Activated gamma-delta T cell (primary cell): ENCODE measurements at places on chromosomes 7 and 10.

GRCh38 chr10:77698267-77698931 is 60.8 kb upstream of the KCNMA1 start:
- DNase-seq: no peak

DNA sequence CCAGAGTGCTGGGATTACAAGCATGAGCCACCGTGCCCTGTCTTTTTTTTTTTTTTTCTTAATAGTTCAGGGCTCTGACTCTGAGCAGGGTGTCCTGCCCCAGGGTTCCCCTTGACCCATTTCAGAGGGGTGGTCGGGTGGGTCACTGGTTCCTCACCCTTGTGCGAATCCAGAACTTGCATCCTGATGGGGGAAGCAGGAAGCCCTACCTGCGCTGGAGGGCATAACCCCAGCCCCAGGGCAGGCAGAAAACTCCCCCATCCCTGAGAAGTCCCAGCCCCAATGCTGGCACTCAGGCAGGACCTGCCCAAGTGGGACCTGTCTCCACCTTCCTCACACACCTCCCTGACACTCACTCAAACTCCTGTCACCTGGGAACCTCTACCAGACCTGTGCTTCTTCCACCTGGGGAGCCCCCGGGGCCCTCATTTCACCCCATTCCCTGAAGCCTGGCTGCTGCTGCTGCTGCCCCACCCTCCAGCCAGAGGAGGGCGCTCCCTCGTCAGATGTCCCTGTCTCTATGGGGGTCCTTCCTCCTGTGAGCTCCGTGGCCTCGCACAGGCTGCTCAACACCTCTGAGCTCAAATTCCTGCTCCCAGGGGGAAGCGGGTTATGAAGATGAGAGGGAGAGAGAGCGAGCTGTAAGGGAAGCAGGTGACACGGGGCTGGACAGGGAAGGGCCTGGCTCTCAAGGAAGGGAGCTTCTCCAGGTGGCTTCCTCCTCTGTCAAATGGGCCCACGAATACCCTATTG is 15.1 kb upstream of the ZNF273 start:
- no peak for DNase-seq

GRCh38 chr7:110994028-110994967 is 96.6 kb upstream of the LRRN3 start:
- DNase-seq: no peak

- DNase-seq: no peak
Measured at GRCh38 chr7:116500078-116500853, 728 bp downstream of the CAV2 start.

DNA sequence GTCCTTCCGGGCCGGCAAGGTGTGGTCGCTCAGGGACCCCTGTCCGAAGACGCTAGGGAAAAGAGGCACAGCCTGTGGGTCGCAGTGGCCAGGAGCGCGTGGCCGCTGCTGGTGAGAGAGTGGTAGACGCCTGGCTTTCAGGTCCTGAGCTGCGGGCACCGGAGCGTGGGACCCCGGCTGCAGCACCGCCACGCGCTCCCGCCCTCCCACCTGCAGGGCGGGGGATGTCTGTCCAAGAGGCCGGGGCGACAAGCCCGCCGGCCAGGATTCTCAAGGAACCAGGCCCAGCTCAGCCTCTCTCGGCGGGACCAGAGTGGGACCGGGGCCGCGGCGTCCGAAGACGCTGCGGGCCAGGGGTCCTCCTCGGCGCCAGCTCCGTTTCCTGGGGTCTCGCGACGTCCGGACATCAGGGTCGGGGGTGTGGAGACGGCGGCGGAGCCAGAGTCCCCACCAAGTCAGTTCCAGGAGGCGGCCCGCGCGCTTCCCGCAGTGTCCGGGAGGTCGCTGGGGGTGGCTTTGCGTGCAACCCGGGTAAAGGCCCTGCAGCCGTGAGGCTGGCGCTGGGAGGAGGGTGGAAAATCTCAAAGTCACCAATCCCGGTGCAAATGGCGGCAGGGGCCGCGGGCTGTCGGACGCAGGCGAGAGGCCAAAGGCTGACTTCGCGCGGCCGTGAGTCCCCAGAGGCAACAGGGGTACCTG is 5.5 kb downstream of the ZNF503 start:
- no peak for DNase-seq
